ENCODE measurements at places on chromosomes 4 and X.

- DNase-seq: peak; percentile 63
Observed at GRCh38 chr4:18689308-18690115, 668.0 kb upstream of the LCORL start.

GRCh38 chr4:176782794-176783193 lies 9.9 kb downstream of the VEGFC start:
- DNase-seq: no peak

DNA sequence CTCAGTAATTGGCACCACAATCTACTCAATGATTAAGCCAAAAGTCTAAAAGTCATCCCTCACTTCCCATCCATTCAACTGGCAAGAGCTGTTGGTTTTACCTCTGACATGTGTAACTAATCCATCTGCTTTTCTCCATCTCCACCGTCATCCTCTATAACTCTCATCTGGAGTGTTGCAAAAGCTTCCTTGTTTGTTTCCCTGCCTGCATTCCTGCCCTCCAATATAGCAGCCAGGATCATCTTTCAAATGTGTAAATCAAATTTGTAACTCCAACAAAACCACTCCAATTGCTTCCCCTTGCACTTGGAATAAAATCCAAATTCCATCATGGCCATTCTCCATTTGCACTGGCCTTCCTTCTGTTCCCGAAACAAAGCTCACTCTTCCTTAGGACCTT lies 4.3 kb upstream of the PLAC8 start:
- DNase-seq: peak; percentile 41

- no peak for DNase-seq
Observed at GRCh38 chr4:102596532-102596931, 95.4 kb downstream of the NFKB1 start.

DNA sequence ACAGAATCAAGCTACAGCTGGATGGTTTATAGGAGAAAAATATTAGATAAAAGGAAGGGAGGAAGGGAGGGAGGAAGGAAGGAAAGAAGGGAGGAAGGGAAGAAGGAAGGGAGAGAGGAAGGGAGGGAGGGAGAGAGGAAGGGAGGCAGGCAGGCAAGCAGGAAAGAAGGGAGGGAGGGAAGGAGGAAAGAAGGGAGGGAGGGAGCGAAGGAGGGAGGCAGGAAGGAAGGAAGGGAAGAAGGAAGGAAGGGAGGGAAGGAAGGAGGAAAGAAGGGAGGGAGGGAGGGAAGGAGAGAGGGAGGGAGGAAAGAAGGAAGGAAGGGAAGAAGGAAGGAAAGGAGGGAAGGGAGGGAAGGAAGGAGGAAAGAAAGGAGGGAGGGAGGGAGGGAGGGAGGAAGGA lies 77.9 kb upstream of the C1QTNF7 start:
- no peak for DNase-seq

DNA sequence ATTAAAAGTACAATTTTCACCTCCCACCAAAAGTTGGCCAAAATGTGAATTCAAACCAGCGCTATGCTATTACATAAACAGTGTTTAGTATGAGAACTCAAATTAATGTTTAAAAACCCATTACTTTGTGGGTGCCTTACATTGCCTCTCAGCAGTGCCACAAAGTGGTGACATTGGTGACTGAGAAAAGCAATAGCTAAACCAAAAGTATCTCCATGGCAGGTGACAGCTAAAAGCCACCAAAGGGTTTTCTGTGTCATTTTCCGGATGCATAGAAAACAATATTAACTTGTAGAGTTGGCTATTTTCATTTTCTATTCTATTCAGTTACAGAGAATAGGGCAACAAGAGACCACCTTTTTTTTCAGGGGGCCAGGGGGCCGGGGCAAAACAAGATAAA lies 261.2 kb downstream of the MAPK10 start:
- DNase-seq: no peak

GRCh38 chrX:17597836-17598439 lies 139.4 kb upstream of the SCML1 start:
- no peak for DNase-seq

- DNase-seq: peak; percentile 94
Observed at GRCh38 chr4:133000012-133000411, 149.1 kb upstream of the PCDH10 start.

DNA sequence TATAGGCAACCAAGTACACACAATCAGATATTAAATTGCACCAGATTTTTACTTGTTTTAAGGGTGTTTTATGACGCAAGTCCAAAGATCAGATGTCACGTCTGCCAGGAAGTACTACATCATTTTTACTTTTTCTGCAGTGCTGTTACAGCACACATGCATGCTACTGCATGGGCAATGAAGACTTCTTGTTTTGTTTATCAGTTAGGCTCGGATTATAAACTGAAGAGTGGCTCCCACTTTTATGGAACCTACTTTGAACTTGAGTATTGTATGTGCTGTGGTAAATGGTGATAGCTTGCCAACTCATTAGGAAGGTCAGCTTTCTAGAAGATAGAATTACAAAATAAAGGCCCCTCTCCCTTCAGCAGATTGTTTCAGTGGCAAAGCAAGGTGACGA lies 131.6 kb downstream of the CEP135 start:
- DNase-seq: no peak

GRCh38 chr4:109026588-109026987 lies 263.7 kb upstream of the ETNPPL start:
- peak; percentile 79 for DNase-seq

- DNase-seq: peak; percentile 46
Observed at GRCh38 chr4:107625391-107625902, 94.6 kb downstream of the PAPSS1 start.

DNA sequence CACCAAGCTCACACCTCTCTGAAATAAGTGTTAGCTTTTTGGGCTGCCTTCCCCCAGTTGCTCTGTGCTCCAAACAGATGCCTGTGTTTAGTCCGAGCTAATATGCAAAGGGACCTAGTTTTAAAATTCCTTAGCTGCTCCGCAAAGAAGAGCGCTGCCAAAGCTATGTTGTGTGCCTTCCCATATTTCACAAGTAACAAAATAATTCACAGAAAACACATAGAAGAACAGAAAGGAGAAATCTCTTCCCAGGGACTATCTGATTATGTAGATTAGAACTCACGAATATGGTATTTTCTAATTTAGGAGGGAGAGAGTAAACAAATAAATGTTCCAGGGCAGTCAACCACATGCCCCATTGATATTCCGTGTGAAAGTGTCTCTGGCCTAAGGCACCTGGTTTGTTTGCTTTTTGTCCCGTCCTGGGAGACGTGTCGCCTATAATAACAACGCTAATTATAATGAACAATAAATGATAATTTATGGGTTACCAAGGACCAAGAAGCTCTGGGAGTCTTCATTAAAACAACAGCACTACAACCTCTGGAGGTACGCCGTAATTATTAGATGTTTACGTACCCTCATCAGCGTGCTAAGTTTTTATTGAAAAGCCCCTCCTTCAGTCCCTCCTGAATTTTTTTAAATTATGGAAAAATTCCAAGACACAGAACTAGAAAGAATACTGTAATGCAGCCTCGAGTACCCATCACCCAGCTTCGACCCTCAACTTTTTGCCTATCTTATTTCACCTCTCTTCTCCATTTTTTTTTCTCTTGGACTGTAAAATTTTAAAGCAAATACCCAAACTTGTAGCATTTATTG lies 1.2 kb upstream of the CCNG2 start:
- no peak for DNase-seq

DNA sequence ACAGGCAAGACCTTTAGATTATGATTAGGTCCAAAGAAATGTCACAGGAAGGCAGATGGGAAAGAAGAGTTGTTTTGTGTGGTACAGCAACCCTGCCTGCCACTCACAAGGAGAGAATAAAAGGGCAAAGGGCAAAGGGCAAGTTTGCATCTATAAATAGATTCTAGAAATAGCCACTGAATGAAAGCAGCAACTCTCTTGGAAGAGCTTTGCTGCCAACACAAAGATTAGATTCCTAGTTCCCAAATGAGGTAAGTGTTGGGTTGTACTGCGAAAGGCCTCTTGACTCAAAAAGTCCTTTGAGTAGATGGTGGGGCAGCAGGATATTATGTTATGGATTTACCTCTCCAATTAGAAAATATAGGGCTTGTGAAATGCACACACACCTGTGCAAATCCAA lies 61.2 kb downstream of the MOSPD2 start:
- no peak for DNase-seq

DNA sequence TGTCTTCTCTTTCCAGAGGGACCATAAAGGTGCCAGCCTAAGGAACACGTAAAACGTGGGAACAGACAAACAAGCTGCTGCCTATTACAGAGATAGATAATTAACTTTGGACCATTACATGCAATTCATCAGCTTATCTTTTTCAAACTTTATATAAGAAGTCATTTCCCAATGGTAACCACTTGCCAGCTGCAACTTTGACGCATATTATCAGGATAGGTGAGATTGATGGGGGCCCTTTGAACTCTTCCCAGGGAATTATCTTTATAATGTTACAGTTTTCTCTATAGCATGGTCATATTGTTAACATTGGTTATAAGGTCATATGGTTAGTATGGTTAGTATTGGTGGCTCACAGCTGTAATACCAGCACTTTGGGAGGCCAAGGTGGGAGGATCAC lies 94.1 kb upstream of the BMP2K start:
- DNase-seq: no peak

GRCh38 chr4:48653217-48654014 lies 126.7 kb downstream of the FRYL start:
- peak; percentile 57 for DNase-seq

GRCh38 chrX:154374313-154375155 lies at the start of gene FLNA:
Gene FLNA, minus strand, starts transcription at chrX:154374634. Its CDS starts 3,389 bp downstream, at chrX:154371245.
- DNase-seq: no peak

DNA sequence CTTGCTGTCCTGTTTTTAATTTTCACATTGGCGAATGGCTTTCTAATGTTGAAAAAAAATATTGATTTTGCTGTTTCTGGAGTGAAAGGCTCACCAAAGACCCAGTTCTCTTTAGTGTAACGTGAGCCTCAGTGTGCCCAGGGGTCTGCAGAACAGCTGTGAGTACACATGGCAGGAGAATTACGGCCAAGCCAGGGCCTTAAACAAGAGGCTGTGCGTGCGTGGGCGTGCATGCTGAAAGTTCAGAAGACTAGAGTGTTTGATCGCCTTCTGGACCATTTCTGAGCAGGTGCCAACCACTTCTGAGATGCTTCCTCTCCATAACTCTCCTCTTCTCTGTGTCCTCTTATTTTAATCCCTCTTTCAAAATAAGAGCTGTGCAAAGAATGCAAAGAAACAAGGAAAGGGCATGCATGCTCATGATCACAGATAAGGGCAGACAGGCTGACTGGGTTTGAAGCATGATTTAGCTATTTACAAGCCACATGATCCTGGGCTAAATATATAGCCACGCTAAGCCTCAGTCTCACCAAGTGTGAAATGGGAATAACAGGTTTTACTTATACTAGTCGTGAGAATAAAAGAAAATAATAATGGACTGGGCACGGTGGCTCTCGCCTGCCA lies 9.9 kb downstream of the PHEX start:
- DNase-seq: peak; percentile 26

DNA sequence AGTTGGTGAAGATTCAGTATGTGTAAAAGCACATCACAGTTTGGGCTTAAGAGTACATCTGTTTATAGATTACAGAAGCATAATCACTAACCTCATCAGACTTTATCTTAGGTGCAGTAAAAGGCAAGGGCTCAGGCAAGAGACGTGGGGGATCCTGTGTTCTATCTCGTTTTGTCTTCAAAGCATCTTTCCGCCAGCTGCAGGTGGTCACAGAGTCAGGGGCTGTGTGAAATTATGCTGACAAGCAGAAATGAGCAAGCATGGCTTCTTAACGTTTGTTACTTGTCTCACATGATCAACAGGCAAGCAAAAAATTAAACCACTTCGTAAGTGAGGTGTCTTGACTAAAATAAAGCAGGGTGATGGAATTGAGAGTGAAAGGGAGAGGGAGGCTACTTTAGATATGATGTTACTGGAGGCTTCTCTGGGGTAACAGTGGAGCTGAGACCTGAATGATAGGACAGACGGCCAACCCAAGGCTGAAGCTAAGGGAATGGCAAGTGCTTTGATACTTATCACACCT lies 1.4 kb upstream of the TEC start:
- no peak for DNase-seq

- DNase-seq: no peak
Observed at GRCh38 chr4:107850438-107850837, 25.7 kb downstream of the SGMS2 start.

DNA sequence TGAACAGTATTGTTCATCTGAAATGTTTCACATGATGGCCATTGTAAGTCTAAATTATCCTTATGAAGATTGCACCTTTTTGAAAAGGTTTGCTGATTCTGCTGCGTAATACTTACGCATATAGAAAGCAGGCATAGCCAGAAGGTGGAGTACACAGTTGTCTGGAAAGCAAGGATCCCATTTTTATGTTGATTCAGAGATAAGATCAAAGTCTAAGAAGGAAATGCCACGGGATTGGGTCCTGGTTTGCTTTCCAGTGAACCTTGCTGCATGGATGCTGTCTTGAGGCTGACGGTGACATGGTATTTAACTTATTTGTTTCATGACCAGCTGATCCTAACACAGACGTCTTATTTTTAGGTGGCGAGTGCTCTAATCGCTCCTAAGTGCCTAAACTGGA lies 15.5 kb downstream of the MAGEA9B start:
- no peak for DNase-seq

DNA sequence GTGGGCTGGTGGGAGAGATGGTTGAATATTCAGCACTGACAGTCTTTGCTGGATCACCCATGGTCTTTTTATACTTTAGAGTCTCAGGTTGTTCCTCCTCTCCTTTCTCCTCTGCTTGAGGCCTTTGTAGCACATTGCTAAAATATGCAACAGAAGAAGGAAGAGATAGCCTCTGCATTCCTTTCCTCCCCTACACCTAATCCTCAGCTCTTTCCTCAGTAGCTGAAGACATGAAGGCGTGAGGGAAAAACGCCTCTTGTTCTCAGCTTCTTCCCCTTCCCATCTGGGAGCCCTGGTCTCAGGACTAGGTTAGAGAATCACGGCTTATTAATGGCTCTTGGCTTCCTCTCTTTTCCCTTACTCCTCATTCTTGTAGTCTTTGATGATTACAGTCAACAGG lies 76.8 kb downstream of the RNF150 start:
- DNase-seq: peak; percentile 49

GRCh38 chr4:147050356-147050765 lies 104.7 kb upstream of the TTC29 start:
- DNase-seq: peak; percentile 98

GRCh38 chr4:121462660-121463261 lies 81.9 kb upstream of the QRFPR start:
- peak; percentile 67 for DNase-seq

DNA sequence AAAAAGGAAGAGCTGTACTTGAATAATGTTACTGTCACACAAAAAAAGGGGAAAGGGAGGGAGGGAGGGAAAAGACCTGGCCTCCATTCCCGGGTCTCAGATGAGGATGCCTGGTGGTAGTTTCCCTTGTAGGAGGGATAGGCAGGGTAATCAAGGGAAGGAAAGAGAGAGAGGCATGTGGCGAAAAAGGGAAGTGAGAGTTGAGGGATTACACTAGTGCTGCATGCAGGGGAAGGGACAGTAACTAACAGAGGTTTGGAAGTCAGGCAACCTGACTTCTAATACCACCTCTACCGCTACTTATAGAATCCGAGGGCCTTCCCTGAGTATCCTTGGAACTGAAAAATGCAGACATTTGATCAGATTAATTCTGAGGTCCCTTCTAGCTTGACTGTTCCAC lies 821.7 kb upstream of the FTHL17 start:
- DNase-seq: no peak
